ENCODE measurements at places on chromosomes 3 and 15. TPM values are rescaled to one million over a fixed set of nuclear protein-coding genes. Genes with fewer than 3 reads are reported as not detected.

GRCh38 chr15:38867556-38867955, 302.9 kb upstream of the RASGRP1 start:
- DNase-seq, result peak; percentile 86

- no peak for DNase-seq
These were observed 29.8 kb upstream of the SLC25A36 start for GRCh38 chr3:140911822-140912221.

- DNase-seq, result no peak
These were observed 48.8 kb downstream of the BLM start for GRCh38 chr15:90765966-90766365.

Gene ARHGAP11A
- total RNA-seq, result 73.0 TPM

Gene CFAP20DC
- 12.0 TPM for total RNA-seq
